Stimulated activated CD8-positive, alpha-beta memory T cell treated with anti-CD3 and anti-CD28 coated beads, Interleukin-7, amount 100 ng/mL, for 1 hour (primary cell): ENCODE measurements at places on chromosomes 7 and 10.

- DNase-seq: no peak
Measured at GRCh38 chr7:28155964-28156363, 24.6 kb downstream of the JAZF1 start.

DNA sequence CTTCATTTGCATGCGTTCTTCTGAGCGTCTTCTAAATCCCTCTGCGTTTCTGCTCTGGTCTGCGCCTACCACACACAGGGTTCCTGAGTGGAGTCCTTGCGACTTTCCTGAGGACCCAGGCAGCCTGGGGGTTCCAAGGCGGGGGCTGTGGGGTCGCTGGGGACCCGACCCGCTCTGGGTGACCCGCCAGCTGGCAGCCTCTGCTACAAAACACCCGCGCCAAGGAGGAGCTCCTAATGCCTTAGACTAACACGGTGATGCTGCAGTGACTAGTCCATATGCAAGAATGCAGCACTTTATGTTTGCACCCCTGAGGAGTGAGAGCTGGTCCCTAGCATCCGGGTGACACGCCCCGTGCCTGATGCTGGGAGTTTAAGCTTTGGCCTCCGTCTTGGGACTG is 367.0 kb upstream of the POM121L12 start:
- no peak for DNase-seq

GRCh38 chr10:109852475-109853037 is 70.8 kb downstream of the XPNPEP1 start:
- peak; percentile 27 for DNase-seq

DNA sequence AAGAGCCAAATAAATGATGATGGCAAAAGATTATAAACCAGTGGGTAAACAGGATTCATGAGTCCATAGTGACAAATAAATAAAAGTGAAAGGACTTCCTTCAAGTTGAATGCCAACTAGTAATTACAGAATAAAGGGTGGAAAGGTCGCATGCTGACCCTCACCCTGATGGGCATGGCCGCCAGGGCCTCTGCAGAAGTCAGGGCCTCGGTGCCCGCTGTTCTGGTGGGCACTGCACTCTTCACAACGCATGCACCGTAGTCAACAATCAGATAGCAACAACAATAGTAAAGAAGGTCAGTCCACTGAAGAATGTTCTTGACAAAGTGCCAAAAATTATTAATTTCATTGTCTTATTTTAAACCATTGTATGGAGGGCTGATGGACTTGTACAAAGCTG is 123.2 kb upstream of the LANCL2 start:
- DNase-seq: no peak

DNA sequence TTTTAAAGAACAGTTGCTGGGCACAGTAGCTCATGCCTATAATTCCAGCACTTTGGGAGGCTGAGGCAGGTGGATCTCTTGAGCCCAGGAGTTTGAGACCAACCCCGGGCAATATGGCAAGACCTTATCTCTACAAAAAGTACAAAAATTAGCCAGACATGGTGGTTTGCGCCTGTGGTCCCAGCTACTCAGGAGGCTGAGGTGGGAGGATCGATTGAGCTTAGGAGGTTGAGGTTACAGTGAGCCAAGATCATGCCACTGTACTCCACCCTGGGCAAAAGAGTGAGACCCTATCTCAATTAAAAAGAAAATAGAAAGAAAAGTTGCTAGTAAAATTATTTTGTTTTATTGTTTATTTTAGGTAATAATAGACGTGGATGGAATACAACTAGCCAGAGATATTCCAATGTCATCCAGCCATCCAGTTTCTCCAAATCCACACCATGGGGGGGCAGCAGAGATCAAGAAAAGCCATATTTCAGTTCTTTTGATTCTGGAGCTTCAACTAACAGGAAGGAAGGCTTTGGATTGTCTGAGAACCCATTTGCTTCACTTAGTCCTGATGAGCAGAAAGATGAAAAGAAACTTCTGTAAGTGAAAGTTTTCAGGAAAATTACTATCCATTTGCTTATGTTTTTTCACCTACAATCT is 3.0 kb downstream of the NUP42 start:
- DNase-seq: no peak

DNA sequence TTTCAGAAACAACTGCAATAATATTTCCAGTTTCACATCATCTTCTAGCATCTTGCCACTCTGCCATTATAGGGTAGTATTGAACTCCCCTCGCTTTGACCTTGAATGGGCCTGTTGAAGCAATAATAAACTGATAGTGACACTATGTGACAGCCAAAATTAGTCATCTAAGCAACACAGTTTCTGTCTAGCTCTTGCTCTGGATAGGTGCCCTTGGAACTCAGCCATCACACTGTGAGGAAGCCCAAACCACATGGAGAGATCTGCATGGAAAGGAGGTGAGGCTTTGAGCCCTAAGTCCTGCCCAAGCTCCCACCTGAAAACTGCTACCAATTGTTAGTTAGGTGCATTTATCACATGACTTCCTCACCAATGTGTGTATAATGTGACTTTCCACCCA is 18.1 kb upstream of the KCND2 start:
- DNase-seq: no peak

DNA sequence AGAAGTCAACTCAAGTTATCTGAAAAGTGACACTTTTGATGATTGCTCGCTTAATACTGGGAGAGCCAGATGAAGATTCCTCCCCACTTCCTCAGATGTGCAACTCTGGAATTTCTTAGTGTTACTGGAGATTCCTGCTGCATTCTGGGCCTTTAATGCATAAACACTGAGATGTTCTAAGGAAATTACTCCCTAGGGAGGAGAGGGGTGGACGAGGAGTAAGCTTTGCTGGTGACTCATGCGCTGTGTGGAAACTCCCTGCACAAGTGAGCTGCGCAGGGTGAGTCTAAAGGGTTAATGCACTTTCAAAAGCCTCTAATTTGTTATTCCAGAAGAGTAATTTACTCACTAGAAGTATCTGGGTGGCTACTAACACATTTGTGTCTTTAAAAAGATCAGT is 46.3 kb downstream of the EGFR start:
- DNase-seq: no peak

DNA sequence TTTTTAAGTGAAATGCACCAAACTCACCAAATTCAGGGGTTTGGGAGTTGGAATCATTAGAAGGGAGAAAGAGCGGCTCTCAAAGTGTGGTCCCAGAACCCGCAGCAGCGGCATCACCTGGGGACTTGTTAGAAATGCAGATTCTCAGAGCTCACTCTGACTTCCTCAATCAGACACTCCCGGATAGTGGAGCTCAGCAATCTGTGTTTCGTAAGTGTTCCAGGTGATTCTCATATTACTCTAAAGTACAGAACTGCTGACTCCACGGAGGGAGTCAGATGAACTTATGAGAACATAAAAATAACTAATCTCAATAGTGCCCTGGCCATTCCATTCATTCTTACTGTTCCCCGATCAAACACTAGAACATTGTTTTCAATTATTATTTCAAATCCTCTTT is 358.7 kb upstream of the MYO3A start:
- DNase-seq: no peak

- DNase-seq: no peak
Measured at GRCh38 chr7:36967387-36967786, 243.1 kb upstream of the AOAH start.

DNA sequence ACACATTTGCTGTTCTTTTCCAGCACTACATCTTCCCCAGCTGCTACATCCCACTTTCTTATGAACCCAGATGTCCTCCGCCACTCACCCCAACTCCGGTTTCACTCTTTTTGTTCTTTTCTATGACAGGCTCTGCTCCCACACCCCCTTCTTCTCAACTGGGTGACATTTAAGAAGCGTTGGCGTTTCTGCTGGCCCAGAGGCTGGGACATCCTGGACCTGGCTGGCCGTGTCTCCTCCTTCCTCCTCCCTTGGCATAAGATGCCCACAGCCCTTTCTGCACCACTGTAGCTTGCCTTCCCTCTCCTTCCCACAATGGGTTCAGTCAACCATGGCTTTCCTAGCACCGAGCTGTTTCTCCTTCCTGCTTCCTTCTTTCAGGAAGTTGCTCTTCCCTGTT is 9.4 kb upstream of the CALML5 start:
- no peak for DNase-seq

- no peak for DNase-seq
Measured at GRCh38 chr10:103637011-103637410, 143.5 kb downstream of the NEURL1 start.

DNA sequence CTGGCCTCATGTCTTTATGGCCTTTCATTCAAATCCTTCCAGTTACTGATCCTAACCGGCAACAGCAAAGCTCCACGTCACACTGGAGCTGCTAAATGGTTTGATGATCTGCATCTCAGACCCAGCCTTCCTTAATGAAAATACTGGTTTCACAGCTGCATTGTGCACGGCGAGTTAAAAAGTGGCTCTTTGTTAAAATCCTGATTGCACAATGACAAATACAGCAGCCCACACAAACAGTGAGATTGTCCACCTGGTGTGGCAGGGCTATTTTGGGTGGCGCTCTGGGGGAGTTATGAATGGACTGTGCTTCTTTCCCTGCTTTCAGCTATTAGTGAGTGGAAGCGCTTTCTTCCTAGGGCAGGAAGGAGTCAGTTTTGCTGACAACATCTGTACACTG is 63.4 kb upstream of the C1QL3 start:
- DNase-seq: no peak

DNA sequence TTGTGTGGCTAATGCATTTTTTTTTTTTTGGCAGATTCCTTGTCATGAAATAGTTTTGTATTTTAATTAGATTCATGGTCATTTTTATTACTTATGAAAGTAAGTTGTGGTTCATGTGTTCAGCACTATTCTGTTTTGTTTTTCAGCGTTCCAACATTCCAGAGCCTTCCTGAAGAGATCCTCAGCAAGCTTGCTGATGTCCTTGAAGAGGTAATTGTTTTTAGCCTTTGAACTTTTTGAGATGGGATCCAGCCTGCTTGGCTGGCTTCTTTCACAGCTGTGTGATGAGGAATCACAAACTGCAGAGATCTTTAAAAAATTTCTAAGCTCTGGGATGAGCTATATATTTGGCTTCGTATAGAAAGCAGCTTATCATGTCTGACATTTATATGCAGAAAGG is 208.0 kb upstream of the CSTF2T start:
- DNase-seq: no peak

DNA sequence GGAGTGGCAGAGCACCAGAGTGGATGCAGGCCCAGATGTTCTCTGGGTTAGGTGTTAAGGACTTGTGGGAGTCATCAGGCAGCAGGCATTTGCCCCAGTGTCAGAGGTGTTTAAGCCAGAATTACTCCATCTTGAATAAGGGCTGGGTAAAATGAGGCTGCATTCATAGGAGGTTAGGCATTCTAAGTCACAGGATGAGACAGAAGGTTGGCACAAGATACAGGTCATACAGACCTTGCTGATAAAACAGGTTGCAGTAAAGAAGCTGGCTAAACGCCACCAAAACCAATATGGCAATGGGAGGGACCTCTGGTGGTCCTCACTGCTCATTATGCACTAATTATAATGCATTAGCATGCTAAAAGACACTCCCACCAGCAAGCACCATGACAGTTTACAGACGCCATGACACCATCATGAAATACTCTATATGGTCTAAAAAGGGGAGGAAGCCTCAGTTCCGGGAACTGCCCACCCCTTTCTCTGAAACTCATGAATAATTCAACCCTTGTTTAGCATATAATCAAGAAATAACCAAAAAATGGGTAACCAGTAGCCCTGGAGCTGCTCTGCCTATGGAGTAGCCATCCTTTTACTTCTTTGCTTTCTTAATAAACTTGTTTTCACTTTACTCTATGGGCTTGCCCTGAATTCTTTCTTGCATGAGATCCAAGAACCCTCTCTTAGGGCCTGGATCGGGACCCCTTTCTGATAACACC is 882 bp upstream of the LRRC61 start:
- DNase-seq: no peak

DNA sequence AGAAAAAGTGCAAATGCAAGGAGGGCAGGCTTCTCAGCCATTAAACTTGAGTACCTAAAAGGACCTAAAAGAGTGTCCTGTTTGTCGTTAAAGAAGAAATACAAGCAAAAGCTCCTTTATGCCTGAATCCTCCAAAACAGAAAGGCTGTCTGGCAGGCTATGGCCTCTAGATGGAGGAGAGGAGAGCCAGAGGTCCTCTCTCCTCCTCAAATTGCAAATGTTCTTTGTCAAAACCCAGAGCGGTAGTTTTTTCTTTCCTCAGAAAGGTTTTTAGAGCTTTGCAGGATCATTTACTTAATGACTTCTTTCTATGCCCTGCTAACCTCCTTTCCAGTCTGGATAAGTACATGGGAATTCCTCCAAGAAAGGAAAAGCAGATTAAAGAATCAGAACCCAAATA is 1.9 kb upstream of the SORCS1 start:
- DNase-seq: no peak

DNA sequence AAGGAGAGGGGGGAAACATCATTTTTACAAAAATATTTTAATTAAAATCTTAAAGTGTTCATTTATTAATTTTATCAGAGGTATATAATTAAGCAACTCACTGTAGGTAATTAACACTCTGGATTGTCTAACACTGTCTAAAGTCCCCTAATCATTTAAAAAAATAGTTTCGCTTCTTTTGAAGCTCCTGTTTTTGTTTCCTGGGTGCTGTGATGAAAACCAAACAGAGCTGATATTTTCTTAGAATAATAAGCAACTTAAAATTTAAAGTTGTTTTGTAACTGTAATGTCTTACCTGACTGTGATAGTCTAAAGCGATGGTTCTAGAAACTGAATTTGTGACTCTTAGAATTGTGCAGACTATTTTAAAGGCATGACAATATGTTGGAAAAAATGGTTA is 961.0 kb downstream of the GATA3 start:
- DNase-seq: no peak

- DNase-seq: no peak
Measured at GRCh38 chr10:44854693-44855350, 56.3 kb upstream of the TMEM72 start.

- DNase-seq: no peak
Measured at GRCh38 chr10:22693371-22693784, 21.0 kb downstream of the PIP4K2A start.
